ENCODE measurements at places on chromosomes 7 and 10. TPM values are rescaled to one million over a fixed set of nuclear protein-coding genes. Genes with fewer than 3 reads are reported as not detected.

DNA sequence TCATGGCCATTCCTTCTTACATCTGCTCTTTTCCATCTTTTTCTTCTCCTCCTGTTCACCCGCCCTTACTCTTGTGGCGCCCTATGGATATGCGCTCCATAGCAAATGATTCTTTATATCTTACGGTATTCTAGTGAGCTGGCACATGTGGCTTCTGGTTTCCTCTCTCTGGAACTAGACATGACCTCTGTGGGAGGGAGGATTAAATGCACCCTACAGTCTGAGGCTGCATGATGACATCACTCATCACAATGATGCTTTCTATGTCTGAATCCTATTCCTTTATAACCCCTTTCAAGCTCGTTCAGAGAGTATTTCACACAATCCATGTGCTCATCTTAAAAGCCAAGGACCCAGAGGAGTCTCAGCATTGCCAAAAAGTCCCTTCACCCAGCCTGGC, 153.3 kb downstream of the EGFR start:
- no peak for DNase-seq

DNA sequence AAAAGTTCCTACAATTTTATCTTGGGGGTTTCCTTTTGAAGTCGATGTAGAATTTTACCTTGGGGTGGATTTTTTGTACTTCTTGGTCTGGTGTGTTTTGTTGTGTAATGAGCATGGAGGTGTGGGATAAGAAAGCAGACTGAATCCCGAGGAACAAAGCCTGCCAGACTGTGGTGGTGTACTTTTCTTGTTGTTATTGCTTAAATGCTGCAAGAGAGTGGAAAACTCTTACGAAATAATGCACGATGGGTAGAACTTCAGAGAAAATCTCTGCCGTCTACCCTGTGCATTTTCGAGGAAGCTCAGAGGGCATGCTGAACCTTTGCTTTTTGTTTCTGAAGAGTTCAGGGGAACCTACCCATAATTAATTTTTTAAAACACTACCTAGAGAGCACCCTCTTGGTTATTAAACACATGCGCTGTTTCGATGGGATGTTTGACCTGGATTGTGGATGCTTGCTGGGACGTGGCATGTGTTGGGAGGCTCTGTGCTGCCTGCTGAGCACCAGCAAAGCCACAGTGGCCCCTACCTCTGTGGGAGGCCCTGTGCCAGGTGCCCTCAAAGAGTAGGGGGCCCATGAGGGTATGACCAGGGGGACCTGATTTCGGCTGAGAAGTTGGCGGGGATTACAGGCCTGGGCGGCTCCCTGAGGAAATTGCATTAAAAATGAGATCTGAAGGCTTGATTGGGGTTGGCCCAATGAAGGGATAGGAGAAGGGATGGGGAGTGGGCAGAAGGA, 94.1 kb downstream of the TCF7L2 start:
- no peak for DNase-seq

- DNase-seq: peak; percentile 13
These were observed 296.1 kb downstream of the CDK14 start for GRCh38 chr7:90892213-90892612.

GRCh38 chr7:17929647-17930395, 10.5 kb downstream of the SNX13 start:
- DNase-seq: no peak

- DNase-seq: peak; percentile 18
These were observed 231.1 kb downstream of the ARHGAP12 start for GRCh38 chr10:31697271-31698180.

- no peak for DNase-seq
These were observed 24.1 kb upstream of the BTBD16 start for GRCh38 chr10:122246830-122247520.

GRCh38 chr7:139436806-139437205, 46.7 kb downstream of the KLRG2 start:
- DNase-seq: no peak

DNA sequence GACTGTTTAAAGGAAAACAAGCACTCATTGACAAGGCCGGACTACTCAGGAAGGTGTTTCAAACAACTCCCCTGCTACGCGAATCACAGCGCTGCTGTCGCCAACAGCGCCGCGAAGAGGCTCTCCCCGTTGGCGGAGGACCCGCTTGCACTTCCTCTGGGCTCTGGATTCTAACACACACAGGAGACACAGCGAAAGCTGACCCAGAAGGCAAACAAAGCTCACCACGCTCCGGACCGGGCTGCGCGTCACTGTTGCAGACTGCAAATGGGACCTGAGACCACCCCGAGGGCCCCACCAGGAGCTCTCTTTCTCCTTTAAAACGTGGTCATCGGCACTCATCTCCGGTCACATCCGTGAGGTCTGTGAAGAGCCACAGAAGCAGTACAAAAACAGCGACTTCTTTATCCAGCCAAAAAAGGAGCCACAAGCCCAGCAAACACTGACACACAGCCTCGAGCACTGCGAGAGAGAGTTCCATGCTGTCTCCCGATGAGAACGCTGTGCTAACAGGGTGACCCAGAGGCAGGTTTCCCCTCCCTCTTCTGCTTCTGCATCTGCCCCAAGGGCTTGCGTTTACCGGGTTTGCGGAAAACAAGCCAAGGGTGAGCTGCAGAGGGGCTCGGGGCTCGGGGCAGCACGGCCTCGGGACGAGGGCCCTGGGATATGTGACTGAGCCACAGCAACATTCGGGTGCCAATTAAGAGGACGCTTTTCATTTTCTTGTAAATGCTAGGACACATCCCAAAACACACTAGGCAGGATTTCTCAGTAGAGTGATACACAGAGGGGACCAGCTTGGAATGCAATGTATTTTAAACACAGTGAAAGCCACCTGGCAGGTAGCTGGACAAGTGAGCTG, 41.3 kb downstream of the AMZ1 start:
- no peak for DNase-seq

GRCh38 chr10:59891349-59891748, 15.0 kb downstream of the CCDC6 start:
- no peak for DNase-seq

DNA sequence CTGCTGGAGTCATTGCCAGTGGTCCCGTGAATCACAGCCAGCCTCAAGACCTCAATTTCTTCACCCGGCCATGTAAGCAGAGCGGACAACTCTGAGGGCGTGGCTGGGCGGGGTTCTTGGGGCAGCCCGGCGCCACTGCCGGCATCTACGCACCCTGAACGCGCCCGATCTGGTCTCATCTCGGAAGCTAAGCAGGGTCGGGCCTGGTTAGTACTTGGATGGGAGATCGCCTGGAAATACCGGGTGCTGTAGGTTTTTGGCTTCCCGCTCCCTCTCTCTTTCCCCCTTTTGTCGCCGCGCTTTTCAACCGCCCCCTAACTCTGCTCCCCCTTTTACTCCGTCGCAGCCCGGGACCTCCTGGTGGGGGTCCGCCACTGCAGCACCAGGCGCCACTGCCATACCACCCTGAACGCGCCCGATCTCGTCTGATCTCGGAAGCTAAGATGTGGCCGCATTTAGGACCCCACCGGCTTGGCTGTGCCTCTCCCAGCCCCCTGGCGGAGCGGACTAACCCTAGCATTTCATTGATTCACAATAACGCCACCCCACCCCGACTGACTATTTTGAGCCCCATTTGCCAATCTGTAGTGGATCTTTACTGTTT, 25.3 kb downstream of the GARIN1A start:
- DNase-seq: peak; percentile 84

DNA sequence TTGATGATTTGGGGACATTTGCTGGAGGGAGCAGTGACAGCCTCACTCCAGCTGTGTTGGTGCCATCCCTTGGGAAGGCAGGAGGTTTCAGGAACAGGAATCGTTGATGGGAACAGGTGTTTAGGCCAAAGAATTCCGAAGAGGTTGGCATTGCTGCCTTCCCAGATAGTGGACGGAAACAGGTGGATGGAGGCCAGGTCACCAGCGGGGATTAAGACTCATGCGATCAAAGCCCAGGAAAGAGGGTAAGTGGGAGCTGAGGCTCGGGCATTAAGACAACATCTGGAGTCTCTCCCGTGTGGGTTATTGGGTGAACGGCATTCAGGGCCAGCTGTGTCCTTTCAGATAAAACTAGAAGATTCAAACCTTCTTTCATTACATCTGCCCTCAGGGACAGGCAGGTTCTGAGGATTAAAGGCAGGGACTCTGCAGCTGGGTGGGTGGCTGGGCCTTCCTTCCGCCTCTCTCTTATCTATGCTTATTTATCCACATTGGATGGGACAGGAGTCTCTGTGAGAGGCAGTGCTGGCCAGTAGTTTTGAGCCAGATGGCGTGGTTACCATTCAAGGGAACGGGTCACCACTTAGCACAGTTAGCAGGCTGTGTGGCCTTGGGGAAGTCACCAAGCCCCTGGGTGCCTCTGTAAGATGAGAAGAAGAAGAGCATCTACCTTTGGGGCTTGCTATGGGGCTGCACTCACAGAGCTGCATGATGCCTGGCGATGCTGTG, 67.6 kb downstream of the INSIG1 start:
- DNase-seq: no peak

DNA sequence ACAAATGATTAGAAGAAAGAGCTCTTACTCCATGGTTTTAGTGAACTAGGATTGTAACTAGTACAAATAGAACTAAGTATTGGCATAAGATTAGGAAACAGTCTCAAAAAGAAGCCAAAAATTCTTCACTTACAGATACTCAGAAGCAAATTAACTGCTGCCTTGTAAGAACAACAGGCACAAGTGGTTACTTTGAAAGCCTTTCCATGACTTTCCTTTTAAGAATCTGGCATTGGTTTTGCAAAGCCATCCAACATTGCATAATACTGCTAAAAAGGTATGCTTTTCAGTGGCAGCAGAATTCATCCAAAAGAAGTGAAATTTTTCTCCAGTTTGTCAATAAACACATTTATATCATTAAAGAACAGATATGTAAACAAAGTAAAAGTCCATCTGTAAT, 126.8 kb upstream of the ODAD2 start:
- DNase-seq: no peak

DNA sequence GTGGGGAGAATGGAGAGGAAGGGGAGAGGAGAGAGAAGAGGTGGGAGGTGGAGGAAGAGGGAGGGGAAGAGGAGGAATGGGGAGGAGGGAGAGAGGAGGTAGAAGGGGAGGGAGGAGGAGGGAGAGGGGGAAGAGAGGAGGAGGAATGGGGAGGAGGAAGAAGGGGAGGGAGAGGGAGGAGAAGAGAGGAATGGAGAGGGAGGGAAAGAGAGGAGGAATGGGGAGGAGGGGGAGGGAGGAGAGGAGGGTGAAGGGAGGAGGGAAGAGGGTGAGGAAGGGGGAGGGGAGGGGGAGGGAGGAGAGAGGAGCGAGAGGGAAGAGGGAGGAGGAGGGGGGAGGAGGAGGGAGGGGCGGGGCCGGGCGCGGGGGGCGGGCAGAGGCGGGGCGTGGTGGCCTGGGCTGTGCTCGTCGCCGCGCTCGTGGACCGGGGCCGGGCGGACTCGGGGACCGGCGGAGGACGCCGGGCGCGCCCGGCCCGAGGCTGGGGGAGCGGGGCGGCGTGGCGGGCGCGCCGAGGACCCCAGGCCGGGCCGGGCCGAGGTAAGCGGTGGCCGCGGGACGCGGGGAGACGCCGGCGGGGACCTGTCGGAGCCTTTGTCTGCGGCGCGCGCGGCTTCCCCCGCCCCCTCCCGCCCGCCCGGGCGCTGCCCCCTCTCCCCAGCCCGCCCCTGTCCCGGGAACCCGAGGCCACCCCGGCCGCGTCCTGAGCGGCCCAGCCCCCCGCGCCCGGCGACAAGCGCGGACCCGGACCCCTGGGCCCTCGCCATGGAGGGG, at the start of gene SLC29A4:
Gene SLC29A4, plus strand, starts transcription at position 401 of the 774 bp plus-strand sequence. CDS start 4,874 bp downstream, outside the sequence.
- DNase-seq: no peak

GRCh38 chr10:27192284-27192683, 37.1 kb downstream of the MASTL start:
- DNase-seq: peak; percentile 96

- no peak for DNase-seq
These were observed 143.2 kb upstream of the PRSS1 start for GRCh38 chr7:142606081-142606480.

DNA sequence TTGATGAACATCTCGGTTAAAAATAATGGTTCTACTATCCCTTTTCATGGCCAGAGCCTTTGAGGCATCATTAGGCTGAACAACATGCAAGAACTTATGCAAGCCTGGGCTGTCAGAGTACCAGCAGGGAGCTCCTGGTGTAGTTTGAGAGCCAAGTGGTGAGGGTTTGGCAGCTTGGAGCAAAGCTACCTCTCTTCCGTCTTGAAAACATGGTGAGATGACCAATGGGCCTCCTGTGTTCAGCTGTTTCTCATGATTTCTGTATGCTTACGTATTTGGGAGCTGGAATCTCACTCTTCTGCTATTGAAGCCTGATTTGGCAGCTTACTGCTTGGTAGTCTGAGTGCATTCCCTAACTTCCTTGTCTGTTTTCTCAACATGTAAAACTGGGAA, 150.4 kb downstream of the CXCL12 start:
- no peak for DNase-seq

DNA sequence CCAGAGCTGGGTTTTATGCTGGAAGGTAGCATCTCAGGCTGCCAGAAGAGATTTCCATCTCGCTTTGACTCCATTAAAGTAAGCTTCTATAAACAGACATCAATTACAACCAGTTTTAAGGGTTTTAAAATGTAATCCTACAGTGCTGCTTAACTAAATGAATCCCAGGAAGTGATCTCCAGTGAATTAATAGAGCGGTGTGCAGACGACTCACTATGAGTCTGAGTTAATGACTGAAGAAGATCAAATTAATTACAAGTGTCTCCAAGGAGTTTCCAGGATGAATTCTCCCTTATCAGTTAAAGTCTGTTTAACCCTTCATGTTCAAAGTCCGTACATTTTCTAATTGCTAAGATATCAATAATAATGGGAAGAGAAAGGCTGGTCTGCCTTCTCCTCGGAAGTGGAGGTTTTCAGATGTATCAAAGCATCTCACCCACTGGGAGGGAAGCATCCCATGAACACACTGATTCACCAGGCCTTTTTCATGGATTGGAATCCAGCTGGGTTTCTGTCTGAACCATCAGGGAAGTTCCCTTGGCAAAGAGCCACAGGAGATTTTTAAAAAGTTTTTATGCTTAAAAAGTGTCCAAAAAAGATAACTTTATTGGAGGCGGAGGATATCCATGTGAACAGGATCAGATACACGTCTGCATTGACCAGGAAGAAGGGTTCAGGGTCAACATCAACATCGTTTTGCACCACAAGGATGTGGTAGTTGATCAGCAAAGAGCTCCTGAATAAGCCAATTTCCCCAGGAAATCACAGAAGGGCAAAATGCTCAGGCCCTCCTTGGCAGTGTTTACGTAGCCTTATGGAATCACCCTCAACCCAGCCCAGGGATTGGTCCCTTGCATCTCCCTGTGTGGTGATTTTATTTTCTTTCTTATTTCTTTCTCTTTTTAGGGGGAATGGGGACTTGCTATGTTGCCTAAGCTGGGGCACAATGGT, 288.2 kb downstream of the POU6F2 start:
- no peak for DNase-seq

The TMEM139 gene
- not detected for total RNA-seq

The SCIN gene
- 0.03 TPM for total RNA-seq

The SAMD9L gene
- 2.4 TPM for total RNA-seq

The CDH23 gene
- not detected for total RNA-seq

The GARIN1A gene
- total RNA-seq: 0.05 TPM

The EMX2 gene
- 0.08 TPM for total RNA-seq
